ENCODE measurements at places on chromosomes 3 and 15. TPM values are rescaled to one million over a fixed set of nuclear protein-coding genes. Genes with fewer than 3 reads are reported as not detected.

DNA sequence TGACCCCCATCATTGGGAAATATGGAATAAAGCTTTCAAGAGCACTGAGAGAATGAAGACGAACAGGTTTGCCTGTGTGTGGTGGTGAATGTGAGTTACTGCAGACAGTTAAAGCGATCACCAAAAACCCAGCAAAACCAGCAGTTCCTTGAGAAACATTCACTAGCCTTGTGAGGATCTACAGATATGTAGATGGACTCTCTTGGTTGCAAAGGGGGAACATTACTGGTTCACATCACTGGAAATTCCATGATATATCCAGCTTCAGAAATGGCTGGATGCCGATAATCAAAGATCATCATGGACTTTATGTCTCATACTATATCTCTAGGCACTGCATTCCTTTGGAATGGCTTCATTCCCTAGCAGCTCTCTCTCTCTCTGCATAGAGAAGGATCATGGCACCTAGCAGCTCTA, 10.2 kb upstream of the HERC1 start:
- peak; percentile 71 for DNase-seq

- DNase-seq: no peak
Observed at GRCh38 chr3:33062866-33063265, 34.1 kb downstream of the GLB1 start.

GRCh38 chr3:34146596-34146995, 348.2 kb downstream of the PDCD6IP start:
- no peak for DNase-seq

DNA sequence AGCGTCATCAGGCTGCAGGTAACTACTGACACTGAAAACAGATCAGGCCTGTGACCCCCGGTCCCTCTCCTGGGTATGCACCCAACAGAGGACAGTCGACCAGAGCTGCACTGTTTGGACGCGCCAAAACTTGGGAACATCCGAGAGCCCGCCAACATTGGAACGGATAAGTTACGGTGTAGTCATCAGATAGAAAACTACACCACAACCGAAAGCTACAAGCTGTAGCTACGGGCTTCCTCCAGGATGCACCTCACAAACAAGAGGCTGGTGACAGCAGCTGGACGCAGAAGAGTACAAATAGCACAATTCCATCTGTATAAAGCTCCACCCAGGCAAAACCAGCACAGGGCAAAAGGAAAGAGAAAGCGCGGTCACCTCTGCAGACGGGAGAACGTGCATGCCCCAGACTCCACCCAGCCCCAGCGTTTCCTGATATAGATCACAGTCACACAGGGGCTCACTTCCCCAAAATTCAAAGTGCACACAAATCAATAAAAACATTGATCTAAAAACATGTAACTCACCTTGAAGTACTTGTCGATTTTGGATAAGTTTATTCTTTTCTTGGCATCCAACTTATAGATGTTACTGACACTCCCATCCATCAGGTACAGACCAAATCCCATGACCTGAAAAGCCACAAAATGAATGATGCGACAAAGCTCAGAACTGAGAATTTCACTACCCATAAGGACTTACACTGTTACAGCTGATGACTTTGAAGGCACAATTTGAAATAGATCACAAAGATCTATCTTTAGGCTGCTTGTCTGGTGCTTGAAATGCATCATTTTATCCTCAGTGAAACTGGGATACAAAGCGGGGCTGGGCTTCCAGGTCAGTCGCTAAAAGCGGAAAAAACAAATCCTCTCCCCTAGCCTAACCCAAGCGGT, 43.3 kb downstream of the CYFIP1 start:
- no peak for DNase-seq

GRCh38 chr3:10518506-10519150, 13.2 kb upstream of the ATP2B2 start:
- peak; percentile 58 for DNase-seq

DNA sequence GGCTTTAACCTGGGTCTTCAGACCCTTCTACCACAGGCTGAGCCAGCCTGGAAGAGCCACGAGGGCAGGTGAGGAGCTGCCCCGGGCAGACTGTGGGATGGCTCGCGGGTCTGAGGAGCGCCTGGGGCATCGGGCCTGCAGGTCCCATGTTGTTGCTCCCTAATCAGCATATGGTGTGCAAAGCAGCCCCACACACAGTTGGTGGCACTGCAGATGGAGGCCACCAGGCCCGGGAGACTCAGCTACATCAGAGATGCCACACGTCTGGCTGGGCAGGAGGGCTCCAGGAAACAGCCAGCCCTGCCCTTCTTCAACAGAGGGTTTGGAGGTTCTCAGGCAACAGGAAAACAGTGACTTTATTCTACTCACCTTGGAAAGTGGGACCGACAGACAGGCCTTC, 63.9 kb downstream of the XXYLT1 start:
- no peak for DNase-seq

DNA sequence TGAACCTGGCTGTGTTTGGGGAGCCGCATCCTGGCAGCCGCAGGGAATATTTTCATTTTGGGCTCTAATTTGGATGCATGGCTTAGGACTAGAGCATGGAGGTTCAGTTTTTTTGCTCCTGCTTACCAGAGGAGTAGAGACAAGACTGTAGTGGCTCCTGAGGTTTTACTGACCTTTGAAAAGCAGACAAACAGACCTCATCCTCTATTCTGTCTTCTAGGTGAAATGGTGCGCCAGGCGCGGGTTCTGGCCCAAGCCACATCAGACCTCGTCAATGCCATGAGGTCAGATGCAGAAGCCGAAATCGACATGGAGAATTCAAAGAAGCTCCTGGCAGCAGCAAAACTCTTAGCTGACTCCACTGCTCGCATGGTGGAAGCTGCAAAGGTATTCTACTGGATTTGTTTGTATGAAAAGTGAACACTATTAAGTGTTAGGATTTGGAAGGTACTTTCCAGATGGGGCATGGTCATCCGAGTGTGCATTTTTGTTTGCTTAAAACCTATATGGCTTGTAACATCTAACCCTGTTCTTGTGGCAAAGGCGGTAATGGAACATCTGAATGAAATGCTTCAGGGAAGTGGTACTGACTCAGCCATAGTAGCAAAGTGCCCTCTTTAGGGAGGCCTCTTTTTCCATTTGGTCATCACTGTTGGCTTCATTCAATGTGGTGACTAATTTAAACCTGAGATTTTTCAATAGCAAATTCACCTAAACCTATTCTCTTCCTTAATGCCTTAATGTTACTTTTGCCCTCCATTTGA, 330.7 kb upstream of the TPM1 start:
- peak; percentile 51 for DNase-seq

- DNase-seq: no peak
Observed at GRCh38 chr3:169300436-169300835, 363.1 kb downstream of the MECOM start.

DNA sequence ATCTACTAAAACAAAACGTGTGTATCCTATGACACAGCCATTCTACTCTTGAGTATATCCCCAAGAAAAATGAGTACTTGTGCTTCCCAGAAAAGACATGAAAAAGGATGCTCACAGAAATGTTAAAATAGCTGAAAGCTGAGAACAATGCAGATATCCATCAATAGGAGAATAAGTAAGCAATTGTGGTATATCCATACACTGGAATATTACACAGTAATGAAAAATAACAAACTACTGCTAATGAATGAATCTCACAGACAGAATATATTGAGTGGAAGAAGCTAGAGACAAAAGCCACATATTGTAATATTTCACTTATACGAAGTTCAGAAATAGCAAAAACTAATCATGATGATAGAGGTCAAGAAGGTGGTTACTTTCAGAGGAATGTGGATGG, 83.8 kb upstream of the CTDSPL start:
- no peak for DNase-seq

GRCh38 chr3:116056280-116056679, 389.0 kb downstream of the LSAMP start:
- no peak for DNase-seq

DNA sequence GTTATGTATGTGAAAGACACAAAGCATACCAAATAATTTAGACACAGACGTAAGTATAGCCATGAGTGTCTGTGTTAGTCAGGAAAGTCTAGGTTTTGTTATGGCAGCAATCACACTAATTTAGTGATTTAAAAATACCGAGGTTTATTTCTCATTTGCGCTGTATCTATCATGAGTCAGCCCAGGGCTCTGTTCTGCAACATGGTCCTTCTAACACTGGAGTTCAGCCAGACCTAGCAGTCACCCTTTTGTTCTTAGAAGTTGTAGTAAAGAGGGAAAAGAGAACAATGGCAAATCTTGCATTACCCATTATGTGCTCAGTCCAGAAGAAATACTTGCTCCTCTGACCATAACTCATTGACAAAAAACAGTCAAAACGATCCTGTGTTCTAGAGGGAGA, 311.5 kb downstream of the NLGN1 start:
- peak; percentile 39 for DNase-seq

DNA sequence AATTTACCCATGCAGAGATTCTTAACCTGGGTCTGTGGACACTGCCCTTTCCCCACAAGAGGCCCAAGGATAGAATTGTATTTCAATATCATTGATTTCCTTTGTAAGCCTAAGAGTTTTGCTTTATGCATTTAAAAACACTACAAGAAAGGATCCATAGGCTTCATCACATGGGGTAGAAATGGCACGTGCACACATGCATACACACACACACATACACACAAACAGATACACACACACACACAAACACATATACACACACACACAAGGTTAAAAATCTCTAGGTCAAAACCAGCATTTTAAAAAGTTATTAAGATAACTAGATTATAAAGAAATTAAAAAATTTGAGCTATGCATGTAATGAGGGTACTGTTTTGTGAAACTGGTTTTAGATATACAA, 35.5 kb upstream of the CD47 start:
- no peak for DNase-seq

DNA sequence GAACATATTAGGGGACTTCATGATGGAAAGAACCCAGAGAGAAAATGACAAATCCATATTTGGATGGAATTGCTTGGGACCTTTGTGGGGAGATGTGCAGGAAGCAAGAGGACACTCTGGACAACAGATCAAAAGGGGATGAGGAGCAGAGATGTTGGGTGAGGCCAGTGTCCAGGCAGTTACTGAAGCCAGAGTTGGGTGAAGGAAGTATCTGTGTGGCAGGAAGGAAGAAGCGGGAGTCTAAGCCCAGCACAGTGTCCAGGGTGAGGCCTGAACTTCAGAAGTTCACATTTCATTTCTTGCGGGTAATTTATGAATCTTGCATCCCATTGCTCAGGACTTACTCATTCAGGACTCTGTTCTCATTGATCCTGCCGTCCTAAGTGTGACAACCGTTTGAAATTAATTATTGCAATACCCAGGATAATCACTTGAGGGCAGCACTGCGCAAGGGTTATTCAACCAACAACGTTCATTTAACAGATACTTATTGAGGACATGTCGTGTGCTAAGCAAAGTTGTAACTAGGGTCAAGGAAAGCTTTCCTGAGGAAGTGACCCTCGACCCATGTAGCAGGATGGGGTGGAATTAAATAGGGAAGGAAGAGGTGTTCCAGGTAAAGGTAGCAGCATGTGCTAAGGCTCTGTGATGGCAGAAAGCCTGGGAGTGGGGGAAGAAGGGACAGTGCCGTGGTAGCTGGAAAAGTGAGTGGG, 61.3 kb upstream of the CMTM8 start:
- DNase-seq: peak; percentile 37

DNA sequence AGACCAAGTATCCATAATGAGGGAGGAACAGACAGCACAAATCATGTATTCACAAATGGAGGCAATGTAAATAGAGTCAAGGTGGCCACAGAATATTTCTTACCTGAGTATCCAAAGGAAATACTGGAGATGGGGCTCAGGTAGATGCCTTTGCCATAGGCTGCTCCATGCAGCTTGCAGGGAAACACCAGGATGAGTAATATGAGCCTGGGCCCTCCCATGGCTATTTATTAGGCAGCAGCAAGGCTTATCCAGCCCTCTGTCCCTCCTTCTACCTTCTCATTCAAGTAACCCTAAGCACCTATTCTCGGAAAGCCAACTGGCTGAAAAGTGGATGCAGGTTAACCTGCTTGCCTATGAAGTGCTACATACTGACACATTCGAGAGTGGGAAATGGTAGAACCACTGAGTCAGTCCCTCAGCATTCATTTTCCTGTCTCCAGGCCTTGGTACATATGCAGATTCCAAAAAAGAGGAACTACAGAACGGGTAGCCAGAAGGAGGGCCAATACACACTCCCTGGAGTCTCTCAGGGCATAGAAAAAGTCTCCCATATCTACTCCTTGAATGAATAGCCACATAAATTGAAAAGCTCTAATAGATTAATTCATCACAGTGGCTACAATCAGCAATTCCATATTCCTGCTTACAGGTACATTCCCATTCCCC, 18.3 kb upstream of the PKM start:
- DNase-seq: no peak

DNA sequence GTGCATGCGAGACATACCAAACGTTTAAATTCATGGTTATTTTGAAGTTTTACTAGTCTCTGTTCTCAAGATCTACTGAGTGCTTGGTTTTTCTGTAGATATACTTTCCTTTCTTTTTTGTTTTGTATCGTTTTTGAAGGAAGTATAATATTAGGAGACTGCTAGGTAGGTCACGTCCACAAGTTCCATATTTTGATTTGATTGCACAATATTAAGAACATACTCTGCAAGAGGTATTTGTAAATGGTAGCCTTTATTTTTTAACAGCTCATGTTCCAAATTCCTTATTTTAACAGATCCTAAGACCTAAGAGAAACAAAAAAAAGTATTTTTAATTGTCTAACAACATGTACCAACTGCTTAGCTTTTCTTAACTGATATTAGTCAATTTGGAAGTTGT, 156.7 kb downstream of the SERPINI1 start:
- no peak for DNase-seq

DNA sequence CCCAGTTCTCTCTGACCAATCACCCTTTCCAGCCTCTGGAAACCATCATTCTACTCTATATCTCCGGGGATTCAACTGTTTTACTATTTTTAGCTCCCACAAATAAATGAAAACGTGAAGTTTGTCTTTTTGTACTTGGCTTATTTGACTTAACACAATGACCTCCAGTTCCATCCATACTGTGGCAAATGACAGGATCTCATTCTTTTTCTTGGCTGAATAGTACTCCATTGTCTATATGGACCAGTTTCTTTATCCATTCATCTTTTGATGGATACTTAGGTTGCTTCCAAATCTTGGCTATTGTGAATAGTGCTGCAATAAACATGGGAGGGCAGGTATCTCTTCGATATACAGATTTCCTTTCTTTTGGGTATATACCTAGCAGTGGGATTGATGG, 34.1 kb downstream of the NRROS start:
- no peak for DNase-seq

UBAP1L gene
- 0.28 TPM for total RNA-seq

ALDH1L1 gene
- total RNA-seq: not detected

CELSR3 gene
- 0.18 TPM for total RNA-seq
